ENCODE measurements at places on chromosomes 12 and 14.
A peak's percentile ranks its signal among the peaks of the same experiment; 100 is the strongest.

DNA sequence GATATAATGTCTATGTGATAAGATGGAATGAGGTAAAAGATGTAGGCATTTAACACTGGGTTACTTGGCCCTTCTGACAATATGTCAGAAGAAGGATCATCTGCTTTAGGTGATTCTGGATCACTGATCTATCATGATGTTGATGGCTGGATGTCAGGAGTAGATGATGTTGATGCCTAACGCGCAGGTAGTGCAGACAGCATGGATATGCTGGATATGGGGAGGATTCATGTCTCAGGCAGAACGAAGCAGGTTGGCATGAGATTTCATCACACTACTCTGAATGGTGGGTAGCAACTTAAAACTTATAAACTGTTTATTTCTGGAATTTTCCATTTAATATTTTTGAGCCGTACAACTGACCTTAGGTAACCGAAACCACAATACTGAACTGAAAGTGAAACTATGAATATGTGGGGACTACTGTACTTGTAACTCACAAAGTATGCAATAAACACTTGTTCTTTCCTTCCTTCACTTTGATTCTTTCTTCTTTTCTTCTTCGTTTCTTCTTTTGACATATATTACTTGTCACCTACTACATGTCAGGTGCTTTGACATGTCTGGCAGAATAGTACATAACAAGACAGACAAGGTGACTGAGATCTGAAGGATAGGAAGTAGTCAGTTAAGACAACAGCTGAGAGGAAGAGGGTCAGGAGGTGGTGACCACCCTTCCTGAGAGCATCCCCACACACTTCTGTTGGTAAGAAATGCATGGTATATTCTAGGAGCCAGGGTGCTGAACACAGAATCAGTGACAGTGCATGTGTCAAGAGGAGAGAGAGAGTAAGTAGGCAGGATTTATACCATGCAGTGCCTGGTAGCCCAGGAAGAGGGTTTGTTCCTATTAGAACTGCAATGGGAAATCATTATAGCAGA lies 238.8 kb downstream of the PPFIA2 start:
- DNase-seq = no peak

DNA sequence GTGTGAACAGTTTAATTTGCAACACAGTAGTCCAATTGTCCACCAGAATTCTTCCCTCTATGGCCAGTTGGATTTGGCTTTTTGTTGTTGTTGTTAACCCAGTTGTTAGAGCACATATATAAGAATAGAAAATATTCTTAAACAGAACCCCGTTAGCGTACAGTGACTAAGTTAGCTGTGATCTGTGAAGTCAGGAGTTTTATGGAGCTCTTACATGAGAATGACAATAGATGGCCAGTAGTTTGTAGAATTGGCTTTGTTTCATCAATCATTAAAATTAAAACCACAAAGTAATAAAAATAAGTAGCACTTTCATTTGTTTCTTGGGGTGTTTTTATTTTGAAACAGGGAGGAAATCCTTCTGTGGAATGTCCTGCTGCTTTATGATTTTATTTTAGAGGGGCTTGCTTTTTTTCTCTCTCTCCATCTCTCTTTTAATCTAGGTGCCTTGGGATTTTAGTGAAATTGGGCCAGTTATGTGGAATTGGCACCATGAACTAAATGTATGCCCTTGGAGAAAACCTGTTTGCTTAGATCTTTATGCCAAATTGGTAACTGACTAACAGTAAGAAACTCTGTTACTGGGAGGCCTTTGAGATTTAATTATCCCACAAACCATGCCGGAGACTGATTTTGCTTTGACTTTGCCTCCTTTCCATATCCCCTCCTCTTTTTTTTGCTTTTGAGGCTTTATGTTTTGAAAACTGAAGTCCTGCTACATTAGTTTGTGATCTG lies 22.9 kb downstream of the FBXW8 start:
- DNase-seq = no peak

DNA sequence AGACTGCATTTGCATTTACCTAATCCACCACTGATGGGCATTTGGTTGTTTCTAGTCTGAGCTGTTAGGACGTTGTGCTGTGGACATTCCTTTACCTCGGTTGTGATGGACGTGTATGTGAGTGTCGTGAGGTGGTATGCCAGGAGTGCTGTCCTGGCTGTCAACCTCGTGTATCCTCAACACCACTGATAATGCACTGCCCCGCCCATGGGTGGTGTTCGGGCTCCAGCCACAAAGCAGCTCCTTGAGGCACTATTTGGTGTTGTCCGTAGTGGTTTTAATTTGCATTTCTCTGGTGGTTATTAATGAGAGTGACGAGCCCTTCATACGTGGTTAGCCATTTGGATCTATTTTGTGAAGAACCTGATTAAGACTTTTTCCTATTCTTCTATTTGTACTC lies 87.6 kb downstream of the PPP2R5C start:
- no peak for DNase-seq

DNA sequence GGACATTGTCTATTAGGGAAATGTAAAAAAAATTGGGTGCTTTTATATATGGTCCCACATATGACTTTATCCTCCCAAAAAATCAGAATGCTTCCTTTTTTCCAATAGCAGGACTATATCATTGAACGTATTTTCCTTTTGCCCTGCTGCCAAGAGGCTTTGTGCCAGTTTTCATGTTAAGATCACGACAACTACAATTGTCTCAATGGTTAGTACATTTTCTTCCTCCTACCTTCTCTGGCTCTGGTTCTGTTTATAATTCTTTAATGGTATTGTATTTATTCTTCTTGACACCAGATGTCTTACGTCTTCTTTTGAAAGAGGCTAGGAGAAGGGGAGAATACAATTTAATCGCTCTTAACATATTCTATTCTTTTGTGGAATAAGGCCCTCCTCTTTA lies 106.9 kb downstream of the ANO6 start:
- no peak for DNase-seq

GRCh38 chr14:75323571-75323970 lies 44.9 kb downstream of the FOS start:
- DNase-seq = no peak

DNA sequence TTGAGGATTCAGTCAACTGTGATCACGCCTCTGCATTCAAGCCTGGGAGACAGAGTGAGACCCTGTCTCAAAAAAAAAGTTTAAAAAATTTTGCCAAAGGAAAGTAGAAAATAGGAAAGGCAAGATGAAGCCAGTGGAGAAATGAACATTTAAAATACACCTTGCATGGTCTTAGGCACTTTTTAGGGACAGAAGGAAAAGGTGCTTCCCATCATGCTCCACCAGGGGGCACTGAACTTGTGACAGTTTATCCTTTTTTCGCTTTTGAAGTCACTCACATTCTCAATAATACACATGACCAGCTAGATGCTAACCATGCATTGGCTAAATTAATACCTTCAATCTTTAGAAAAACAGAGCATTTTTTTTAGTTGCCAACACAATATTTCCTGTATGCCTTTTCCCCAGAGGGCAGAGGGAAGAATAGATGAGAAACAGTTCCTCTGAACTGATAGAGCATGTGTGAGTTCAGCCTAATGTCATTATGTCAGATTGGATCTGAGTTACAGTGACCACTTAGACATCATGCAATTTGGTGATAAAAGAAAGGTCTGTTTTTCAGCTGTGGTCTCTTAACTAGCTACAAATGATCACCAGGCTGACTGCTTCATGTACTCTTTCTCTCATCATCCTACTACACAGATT lies 221.8 kb upstream of the SSTR1 start:
- peak; percentile 18 for DNase-seq

GRCh38 chr12:87807086-87807485 lies 222.1 kb downstream of the C12orf50 start:
- no peak for DNase-seq

DNA sequence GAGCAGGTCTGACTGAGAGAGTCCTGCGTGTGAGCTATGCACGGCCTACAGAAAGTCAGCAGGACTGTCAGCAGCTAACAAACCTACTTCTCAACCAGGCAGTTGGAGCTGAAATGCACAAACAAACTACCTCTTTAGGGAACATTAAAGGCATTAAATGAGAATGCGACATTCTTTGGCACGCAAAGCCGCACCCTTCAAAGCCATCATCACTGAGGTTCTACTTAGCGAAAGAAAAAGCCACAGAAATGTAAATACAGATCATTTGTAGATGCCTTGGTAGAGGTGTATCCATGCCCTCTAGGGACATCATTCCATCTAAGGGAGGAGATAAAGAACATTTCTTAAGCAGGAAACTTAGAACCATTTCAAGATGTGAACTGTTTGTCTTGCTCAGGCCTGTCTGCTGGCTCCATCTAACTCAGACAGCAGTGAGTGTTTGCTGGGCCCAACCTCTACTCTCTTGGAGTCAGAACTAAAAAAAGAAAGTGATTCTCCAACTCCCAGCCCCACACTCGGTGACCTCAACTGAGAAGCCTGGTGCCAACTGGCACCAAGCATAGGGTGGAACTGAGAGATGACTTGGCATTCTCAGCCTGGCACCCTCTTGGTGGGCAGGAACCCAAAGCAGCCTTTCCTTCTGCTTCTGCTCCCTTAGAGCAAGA lies 63.5 kb upstream of the MBIP start:
- DNase-seq = no peak

DNA sequence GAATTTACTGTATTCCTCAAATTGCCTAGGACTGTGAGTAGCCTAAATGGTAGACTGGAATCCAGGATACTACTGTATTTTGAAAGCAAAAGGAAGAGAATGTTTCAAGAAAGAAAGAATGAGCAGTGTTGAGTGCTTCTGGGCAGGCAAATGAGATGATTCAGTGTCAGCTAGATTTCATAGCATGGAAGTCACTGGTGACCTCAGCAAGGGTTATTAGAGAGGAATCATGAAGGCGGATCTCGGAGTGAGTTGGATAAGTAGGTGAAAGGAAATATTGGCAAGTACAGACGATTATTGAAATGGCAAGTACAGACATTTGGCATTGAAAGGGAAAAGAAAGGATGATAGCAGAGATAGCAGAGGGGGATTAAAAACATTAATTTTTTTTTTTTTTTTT lies 27.1 kb downstream of the VRK1 start:
- DNase-seq = no peak

DNA sequence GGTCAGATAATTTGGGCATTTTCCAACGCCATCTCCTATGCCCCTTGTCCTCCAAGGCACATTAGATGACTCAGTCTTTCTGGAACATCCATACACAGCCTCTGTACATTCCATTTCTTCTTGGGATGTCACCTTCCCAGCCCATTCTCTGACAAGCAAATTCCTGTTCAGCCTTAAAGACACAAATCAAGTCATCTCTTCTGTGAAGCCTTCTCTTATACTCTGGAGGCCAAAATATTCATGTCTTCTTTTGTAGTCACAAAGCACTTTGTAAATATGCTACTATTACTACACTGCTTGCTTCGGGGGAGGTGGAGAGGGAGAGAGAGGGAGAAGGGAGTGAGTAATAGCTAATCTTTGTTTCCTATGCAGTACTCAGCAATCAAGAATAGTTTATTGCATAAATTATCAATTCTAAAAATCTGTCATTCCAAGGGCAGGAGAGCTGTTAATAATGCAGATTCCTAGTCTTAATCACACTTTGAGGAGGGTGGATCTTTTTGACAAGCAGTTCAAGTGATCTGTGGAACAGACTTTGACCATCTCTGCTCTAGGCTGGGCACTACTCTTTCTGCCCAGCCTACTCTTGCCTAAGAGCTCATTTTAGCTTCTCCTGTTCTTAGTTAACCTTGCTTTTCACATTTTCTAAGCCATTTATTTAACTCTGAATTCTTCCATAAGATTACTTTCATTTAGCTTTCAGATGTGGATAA lies 27.9 kb downstream of the KCNMB4 start:
- no peak for DNase-seq

GRCh38 chr12:77795699-77796098 lies 35.0 kb upstream of the NAV3 start:
- no peak for DNase-seq

DNA sequence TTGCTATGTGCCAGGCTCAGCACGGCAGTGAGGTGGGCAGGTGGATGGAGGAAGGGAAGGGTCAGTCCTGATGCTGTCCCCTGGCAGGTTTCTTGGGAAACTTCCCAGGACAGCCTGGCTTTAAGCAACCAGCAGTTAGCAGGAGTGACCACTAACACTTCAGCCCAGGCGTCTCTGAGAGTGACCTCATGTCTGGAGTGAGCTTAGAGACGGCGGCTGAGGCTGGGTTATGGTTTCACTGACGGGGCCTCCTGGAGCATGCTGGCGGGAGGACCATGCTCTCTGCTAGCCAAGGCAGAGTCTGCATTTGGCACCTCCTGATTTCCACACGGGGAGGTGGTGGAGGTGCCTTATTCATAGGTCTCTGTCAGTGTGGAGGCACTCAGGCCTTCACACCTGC lies 2.5 kb downstream of the HHIPL1 start:
- no peak for DNase-seq

All from activated CD4-positive, CD25-positive, alpha-beta regulatory T cell treated with anti-CD3 and anti-CD28 coated beads, Interleukin-2, amount 50 U/mL, for 16 hours (primary cell).